ENCODE measurements at places on chromosomes 12 and 14. TPM values are rescaled to one million over a fixed set of nuclear protein-coding genes. Genes with fewer than 3 reads are reported as not detected.
A peak's percentile ranks its signal among the peaks of the same experiment; 100 is the strongest.

Gene COX8C
- total RNA-seq = not detected

- no peaks in the 10 kb centered on the region for H3K27me3 ChIP-seq
- H3K27ac ChIP-seq = peak overlapping the region; percentile 100
Observed at GRCh38 chr12:12482150-12482761, 80.4 kb downstream of the DUSP16 start.

GRCh38 chr12:53345486-53346188, 9.5 kb upstream of the SP7 start:
- H3K4me1 ChIP-seq = peaks cover 17% of the 10 kb centered on the region
- no peak overlapping the region for H3K27ac ChIP-seq
- H3K36me3 ChIP-seq = no peaks in the 10 kb centered on the region
- no peak for DNase-seq
- H3K4me3 ChIP-seq = peak overlapping the region; percentile 83

DNA sequence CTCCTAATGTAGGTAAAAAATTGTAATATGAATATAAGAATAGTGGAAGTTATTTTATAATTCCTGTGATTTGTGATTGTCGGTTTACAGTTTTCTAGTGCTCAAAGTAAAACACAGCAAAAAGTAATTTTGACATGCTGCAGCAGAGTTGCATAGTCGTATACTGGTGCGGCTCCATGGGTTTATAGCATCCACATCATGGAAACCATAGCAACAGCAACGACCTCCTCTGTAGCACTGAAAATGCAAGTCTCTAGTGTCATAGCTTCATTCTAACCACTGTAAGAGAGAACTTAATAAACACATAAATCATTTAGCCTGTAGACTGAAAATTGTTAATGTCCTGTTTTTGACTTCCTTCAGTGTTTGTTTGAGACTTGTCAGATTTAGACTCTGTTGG, 574.3 kb downstream of the KCNH5 start:
- H3K27ac ChIP-seq = no peak overlapping the region
- no peaks in the 10 kb centered on the region for H3K36me3 ChIP-seq
- no peaks in the 10 kb centered on the region for H3K4me1 ChIP-seq
- no peaks in the 10 kb centered on the region for H3K27me3 ChIP-seq

DNA sequence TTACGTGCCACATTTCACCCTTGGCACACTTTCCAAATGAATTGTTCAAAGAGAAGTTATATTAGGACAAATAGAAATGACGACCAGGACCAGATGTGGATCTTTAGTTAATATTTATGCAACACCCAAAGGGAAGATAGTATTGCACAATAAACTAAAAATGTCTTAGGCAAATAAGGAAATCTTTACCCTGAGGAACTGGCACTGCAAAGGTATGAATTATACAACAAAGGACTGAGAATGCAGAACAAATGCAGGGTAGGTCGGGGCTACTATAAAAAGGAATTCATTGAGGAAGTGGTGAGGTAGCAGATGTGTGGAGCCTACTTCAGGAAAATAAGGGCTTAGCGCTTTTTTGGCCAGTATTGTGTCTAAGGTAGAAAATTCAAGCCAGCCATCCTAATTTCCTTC, 3.9 kb upstream of the TMTC2 start:
- peaks cover 1% of the 10 kb centered on the region for H3K4me1 ChIP-seq
- DNase-seq = no peak
- H3K4me3 ChIP-seq = no peak overlapping the region
- H3K36me3 ChIP-seq = no peaks in the 10 kb centered on the region
- H3K27me3 ChIP-seq = peaks cover 24% of the 10 kb centered on the region

GRCh38 chr12:80952443-80952842, 14.7 kb upstream of the LIN7A start:
- no peaks in the 10 kb centered on the region for H3K4me1 ChIP-seq
- no peak overlapping the region for H3K27ac ChIP-seq
- no peak overlapping the region for H3K4me3 ChIP-seq
- no peaks in the 10 kb centered on the region for H3K27me3 ChIP-seq
- H3K36me3 ChIP-seq = no peaks in the 10 kb centered on the region

DNA sequence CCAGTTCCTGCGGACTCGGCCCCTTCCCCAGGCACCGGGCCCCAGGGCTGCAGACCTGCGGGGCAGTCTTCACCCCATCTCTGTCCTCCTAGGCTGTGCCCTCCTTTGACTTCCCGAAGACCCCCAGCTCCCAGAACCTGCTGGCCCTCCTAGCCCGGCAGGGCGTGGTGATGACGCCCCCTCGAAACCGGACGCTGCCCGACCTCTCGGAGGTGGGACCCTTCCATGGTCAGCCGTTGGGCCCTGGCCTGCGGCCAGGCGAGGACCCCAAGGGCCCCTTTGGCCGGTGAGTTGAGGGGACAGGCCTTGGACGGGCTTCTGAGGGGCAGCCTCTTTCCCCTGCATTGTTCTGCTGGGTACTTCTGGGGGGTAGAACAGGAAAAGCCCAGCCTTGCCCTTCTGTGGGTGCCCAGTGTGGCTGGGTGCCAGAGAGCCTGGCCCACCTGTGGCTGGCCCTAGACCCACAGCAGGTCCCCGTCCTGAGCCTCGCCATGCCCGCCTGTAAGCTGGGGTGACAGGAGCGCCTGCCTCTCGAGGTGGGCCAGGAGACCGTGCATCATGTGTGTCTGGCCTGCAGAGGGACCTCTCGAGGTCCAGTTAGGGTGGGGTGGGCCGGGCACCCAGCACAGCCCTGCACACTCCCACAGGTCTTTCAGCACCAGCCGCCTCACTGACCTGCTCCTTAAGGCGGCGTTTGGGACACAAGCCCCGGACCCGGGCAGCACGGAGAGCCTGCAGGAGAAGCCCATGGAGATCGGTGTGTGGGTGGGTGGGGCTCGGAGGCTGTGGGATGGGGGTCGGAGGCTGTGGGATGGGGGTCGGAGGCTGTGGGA, 12.6 kb upstream of the PUS1 start:
- H3K36me3 ChIP-seq = no peaks in the 10 kb centered on the region
- H3K27ac ChIP-seq = no peak overlapping the region
- no peaks in the 10 kb centered on the region for H3K4me1 ChIP-seq
- no peak for DNase-seq
